Stimulated activated CD4-positive, alpha-beta T cell treated with anti-CD3 and anti-CD28 coated beads, TNF-alpha, amount 100 ng/mL, for 1 hour (primary cell): ENCODE measurements at places on chromosomes 6 and 20.

- no peak for DNase-seq
Measured at GRCh38 chr20:53028337-53029007, 56.3 kb downstream of the TSHZ2 start.

- DNase-seq: peak; percentile 3
Measured at GRCh38 chr6:41846666-41847237, 48.4 kb downstream of the USP49 start.

GRCh38 chr20:10360878-10361277 is 73.1 kb downstream of the MKKS start:
- no peak for DNase-seq

DNA sequence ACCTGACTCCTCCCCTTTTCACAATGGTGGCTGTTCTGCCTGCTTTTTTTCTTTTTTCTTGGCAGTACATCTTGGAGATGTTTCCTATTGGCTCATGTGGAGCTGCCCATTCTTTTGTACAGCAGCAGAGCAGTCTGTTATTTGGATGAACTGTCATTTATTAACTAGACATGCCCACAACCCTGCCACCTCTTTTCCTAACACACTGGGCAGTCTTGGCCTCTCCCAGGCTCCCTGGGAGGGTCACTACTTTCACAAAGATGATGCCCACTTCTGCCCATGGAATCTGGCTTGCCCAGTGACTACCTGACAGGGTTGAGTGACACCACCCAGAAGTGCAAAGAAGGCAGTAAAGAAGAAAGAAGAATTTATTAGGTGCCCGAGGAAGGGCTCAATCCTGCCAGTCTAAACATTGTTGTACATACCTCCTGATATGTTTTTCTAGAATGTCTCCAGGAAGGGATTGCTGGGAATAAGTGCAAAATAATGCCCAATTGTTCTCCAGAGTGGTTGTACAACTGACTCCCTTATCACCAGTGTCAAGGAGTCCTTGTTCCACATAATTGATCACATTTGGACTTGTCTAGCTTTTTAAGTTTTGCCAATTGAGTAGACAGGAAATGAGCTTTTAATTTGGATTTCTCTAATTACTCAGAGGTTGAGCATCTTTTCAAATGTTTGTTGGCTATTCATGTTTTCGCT is 19.7 kb upstream of the SCRT2 start:
- no peak for DNase-seq

DNA sequence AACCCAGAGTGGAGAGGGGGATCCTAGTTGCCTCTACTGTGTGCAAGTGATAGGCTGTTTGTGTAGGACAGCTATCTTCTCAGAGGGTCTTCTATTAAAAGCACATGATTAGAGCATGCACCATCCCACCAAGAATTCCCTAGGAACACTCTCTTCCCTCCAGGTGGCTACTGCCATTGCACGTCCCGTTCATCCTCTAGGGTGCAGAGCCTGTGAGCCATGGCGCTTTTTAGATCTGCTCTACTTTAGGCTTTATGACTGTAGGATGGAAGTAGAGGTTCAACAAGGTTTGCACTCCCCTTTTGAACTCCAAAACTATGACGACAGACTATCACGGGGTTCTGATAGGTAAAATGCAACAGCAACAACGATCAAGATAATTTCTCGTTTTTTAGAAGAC is 90.5 kb upstream of the SAMD5 start:
- DNase-seq: no peak

DNA sequence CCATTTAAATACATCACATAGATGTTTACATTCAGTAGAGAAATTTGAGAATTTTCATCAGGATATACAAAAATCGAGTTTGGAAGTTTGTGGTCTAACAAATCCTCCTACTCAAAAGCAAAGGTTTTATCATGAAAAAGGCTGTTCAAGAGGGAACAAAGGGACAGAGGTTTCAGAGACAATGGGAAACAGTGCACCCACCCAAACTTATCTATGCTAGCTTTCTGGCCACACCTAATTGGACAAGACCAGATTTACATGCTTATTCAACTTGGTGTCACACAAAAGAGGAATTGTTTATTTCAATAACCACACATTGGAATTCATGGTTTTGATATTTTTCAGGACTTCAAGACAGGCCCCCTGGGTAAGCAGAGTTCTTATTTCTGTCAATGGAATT is 28.4 kb upstream of the RSPO3 start:
- DNase-seq: no peak

GRCh38 chr6:157224178-157224950 is 99.0 kb downstream of the TMEM242 start:
- no peak for DNase-seq

GRCh38 chr6:79152269-79152737 is 74.2 kb upstream of the PHIP start:
- DNase-seq: no peak

GRCh38 chr6:21648475-21649050 is 55.0 kb downstream of the SOX4 start:
- DNase-seq: no peak

- no peak for DNase-seq
Measured at GRCh38 chr6:112253841-112254816, at the start of gene LAMA4. Gene LAMA4 (minus strand): TSS chr6:112254567. CDS start chr6:112254150, 417 bp downstream.

DNA sequence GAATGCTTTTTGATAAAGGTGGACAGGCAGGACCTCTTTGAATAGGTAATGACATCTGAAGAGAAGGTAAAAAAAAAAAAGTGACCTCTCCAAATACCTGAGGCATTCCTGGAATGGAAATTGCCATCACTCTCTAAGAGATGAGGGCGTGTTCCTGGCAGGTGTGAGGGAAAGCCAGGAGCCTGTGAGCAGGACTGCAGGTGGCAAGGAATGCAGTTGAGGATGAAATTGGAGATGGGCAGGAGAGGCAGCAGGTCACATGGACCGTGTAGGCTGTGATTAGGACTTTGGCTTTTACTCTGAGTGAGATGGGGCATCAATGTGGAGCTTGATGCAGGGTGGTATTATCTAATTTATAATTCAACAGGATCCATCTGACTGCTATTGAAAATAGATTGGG is 227.4 kb downstream of the LRFN2 start:
- no peak for DNase-seq

DNA sequence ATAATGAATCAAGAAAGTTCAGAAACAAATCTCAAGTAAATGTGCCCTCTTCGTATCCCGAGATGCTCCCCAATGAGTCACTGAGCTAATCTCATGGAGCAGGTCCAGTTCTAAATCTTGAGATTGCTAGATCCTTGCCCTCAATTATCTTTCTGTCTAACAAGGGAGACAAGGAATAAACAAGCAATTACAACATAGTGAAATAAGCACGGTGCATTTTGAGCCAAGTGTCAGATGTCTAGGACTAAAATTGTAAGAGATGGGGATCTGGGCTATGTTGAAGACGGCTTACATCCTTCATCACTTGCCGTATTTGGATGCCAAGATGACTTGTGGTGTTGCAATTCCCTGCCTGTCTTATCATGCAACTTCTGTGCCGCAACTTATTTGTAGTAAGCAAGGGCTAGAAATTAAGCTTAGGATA is 56.5 kb upstream of the ADGRF1 start:
- DNase-seq: no peak

DNA sequence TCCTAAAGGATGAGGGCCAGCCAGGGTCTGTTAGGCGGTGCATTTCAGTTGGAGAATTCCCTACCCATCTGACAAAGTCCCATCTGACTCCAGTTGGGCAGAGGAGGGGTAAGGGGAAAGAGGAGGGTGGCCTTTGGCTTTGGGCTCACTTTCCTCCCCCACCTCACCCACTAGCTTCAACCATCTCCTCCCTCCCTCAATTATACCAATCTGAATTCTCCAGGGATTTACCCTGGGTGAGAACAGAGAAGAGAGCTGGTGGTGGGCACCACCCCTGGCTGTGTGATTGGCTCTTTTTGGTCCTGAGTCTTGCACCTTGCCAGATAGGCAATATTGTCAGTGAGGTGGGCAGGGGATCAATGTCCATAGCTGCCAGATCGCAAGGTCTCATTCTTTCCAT is 3.2 kb downstream of the HMGA1 start:
- no peak for DNase-seq

DNA sequence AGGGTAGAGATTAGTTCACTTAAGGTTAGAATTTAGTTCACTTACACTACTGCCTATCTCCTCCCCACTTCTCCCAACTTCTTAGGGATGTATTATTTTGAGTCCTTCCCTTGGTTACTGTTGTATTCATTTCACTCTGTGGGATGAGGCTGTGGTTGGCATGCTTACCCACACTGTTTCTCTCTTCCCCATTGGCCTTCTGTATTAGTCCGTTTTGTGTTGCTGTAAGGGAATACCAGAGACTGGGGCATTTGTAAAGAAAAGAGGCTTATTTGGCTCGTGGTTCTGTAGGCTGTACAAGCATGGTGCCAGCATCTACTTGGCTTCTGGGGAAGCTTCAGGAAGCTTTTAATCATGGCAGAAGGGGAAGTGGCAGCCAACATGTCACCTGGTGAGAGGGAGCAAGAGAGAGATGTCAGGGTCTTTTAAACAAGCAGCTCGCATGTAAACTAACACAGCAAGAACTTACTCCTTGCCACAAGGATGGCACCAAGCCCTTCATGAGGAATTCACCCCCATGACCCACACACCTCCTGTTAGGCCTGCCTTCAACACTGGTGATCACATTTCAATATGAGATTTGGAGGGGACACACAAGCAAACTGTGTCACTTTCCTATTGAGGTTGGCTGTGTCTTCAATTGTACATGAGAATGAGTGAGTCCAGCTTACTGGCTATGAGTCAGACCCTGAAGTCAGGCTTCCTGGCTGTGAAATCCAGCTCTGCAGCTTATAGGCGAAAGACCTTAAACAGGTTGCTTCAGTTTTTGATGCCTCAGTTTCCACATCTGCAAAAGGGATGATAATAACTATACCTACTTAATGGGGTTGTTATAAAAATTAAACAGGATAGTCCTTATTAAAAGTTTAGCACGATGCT is 53.3 kb downstream of the SYNDIG1 start:
- DNase-seq: no peak

- DNase-seq: no peak
Measured at GRCh38 chr20:10093087-10093591, 58.4 kb downstream of the ANKEF1 start.

DNA sequence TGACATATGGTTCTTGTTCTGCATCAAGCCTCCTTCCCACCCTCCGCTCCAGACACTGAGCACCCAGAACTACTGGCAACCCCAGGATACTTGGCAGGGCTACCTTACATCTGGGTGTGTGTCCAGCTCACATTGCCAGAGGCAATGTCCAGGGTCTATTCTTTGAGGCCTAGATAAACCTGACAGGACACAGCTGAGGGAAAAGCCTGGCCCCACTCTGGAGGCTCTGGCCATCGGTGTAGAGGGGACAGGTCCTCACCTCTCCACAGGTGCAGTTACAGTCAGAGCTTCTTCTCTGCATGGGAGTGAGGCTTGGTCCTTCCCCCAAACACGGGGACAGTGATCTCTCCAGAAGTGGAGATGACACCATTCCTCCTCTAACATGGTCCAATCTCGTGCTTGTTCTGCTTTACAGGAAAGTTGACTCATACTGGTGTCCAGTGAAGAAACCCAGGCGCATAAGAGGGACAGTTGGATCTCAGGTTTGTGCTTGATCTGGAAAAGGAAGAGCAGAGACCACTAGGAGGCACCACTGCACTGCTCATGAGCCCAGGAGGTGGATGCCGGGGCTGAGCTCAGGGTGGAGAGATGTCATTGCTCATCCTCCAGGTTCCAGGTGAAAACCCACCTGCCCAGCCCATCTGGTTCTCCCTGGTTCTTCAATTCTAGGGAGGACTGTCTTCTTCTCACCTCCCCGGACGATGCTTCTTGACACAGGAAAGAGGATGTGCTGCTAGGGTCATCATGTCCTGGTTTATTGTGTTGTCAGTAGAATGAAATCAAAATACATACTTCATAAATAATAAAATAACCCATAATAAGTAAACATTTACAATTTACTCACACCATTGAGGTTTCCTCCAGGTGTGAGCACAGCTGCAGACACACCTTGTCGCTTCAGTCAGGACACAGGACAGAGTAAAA is 14.7 kb downstream of the HLA-F start:
- peak; percentile 49 for DNase-seq

GRCh38 chr6:118899948-118900347 is 6.0 kb downstream of the ASF1A start:
- DNase-seq: no peak

GRCh38 chr6:140857739-140858380 is 1274.9 kb upstream of the GJE1 start:
- DNase-seq: no peak

DNA sequence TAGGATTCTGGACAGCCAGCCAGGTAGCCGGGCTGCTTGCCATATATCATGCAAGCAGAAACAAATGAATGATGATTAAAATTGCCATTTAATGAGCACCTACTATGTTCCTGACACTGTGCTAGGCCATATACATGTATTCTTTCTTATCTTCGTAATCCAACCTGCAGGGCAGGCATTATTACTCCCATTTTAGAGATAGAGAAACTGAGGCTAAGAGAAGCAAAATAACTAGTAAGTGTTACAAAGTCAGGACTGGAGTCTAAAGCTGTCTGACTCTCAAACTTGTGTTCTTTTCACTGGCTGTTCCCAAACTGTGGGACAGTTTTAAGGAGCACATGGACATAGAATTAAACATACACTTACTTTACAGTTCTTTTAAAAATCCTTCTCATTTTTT is 2.0 kb downstream of the CD40 start:
- DNase-seq: no peak
